Endothelial cell (in vitro differentiated cells): ENCODE measurements at places on chromosomes 16 and 17.

- no peak for DNase-seq
Observed at GRCh38 chr17:52106072-52106471, 52.4 kb downstream of the CA10 start.

GRCh38 chr16:88799569-88800276 is 3.9 kb upstream of the CDT1 start:
- DNase-seq = no peak

DNA sequence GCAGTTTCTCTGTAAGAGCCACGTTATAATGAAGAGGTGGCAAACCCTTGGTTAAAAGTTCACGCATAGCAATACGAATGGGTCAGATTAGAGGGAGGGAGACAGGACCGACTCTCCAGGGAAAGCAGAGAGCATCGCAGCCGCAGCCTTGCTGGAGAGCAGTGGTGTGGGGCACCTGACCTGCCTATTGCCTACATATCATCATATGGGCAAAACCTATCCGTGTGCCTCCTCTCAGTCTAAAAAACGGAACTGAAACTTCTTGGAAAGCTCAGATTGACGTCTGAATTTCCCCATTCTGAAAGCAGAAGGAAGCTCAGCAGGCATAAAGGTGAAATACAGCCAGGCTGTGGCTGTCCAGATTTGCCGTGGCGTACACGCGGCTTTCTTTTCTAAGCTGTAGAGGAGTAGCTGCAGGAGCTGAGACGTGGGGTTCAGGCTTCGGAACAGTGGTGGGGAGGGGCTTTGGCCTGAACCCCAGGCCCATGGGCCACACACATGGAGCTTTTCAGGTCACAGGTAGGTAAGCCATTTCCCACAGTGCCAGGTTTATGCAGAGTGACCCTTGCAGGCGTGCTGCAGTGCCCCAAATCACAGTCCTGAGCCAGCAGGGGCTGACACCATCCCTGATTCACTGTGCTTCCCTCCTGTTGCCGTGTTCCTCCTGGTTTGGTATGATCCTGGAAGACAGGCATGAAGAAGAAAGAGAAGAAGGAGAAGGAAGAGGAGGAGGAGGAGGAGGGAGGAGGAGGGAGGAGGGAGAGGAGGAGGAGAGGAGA is 41.6 kb upstream of the TNRC6C start:
- no peak for DNase-seq

DNA sequence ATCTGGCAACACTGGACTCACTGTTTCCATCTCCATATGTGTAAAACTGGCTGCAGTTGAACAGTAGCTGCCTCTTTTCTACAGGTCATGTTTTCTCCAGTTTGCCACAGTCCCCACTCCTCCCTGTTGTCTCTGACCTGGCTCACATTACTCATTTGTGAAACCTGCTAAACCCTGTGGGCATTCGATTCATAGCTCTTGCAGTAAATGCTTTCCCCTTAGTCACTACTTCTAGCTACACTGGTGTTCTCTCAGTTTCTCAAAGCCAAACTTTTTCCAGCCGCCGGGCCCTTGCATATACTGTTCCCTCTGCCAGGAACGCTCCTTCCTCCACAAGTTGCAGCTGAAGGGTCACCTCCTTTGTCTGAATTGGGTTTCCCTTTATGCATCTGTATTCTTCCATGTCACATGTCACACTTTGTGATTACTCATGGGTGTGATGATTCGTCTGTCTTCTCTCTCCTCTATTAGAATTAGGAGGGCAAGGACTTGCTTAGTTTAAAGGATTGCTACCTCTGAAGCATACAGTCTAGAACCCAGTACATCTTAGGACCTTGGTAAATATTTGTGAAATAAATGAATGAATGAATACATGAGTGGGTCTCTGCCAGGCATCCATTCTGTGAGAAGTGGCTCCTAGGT is 15.0 kb upstream of the MT4 start:
- no peak for DNase-seq

DNA sequence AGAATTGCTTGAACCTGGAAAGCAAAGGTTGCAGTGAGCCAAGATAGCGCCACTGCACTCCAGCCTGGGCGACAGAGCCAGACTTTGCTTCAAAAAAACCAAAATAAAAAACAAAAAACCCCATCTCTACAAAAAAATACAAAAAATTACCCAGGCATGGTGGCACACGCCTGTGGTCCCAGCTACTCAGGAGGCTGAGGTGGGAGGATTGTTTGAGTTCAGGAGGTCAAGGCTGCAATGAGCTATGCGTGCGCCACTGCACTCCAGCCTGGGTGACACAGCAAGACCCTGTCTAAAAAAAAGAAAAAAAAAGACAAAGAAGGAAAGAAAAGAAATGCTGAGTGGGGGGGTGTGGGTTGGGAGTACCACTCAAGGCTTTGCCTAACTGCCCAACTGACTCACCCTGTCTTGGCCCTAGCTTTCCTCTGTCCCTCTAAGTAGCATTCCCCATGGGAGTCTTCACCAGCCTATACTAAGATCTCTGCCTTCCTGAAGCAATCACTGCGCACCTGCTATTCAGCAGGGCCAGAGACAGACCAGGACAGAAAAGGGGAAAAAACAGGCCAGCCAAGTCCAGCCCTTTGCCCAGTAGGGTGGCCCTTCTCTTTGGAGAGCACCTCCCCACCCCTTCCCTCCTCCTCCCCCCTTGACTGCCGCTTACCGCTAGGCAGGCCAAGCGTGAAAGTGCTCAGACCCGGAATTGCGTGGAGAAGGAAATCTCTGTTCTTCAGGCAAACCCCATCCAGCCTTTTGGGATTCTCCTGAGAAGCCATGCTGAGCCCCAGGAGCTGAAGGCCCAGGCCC is 45.8 kb downstream of the RTN4RL1 start:
- DNase-seq = no peak

DNA sequence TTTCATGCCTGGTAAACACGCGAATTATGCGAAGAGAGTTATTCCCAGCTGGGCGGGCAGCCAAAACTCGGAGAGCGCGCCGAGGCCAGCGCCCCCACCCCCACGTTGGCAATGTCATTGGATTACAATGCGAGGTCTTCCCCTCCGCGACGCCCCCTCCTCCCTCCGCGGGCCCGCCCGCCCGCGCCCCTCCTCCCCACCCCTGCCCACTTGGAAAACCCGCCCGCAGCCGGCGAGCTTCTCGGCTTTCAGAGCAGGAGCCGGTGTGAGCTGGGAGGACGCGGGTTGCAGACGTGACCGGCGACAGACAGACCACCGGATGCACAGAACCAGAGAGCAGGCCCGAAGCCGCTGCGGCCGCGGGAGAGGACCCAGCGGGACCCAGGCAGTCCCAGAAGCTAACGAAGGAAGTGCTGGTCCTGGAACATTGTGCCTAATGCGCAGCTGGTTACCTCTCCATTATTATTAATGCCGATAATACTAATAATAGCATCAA is 4.0 kb downstream of the NOG start:
- peak; percentile 34 for DNase-seq

DNA sequence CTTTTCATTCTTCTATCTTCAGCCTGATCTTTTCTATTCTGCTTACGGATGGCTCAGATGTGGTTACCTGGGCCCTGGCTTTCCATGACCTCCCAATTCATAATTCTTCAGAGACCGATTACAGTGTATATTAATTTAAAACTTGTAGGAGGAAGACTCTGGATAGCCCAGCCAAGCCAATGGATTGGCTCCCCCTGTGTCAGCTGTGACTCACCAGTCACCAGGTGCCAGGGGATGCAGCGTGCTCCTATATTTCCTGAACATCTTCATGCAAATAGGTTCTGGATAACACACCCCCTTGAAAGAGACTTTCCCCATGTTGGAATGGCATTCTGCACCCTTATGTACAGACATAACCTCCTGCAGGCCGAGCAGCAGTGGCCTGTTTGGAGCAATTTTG is 208.3 kb upstream of the WSCD1 start:
- no peak for DNase-seq

DNA sequence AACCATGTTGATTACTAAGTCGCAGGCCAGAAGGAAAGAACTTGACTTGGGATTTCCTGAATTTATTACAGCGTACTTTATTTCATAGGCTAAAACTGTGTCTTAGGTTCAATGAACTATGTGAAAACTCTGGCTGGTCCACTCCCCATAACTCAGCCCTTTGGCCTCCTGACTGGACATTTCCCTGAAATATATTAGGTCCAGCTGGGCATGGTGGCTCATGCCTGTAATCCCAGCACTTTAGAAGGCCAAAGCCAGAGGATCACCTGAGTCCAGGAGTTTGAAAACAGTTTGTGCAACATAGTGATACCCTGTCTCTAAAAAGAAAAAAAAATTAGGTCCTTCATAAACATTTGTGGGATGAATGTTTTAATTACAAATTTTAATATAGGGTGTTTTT is 97.0 kb downstream of the CYLD start:
- DNase-seq = no peak

- DNase-seq = no peak
Observed at GRCh38 chr17:81460856-81461460, 51.6 kb downstream of the ACTG1 start.

DNA sequence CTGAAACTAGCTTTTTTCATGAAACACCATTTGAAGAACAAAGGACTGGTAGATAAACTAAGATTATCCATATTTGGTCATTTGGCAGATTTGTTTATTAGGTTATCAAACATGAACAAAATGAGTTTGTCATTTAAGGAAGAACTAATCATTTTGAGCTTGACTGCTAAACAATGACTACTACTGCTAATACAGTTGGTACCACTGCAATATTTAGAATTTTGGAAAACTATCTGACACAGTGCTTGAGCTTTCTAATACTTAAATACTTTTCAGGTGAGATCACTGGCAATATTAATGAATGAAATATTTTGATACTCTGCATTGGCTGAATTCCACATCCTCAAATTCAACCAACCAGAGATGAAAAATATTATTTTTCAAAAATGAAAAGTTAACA is 47.2 kb downstream of the MED13 start:
- DNase-seq = no peak

DNA sequence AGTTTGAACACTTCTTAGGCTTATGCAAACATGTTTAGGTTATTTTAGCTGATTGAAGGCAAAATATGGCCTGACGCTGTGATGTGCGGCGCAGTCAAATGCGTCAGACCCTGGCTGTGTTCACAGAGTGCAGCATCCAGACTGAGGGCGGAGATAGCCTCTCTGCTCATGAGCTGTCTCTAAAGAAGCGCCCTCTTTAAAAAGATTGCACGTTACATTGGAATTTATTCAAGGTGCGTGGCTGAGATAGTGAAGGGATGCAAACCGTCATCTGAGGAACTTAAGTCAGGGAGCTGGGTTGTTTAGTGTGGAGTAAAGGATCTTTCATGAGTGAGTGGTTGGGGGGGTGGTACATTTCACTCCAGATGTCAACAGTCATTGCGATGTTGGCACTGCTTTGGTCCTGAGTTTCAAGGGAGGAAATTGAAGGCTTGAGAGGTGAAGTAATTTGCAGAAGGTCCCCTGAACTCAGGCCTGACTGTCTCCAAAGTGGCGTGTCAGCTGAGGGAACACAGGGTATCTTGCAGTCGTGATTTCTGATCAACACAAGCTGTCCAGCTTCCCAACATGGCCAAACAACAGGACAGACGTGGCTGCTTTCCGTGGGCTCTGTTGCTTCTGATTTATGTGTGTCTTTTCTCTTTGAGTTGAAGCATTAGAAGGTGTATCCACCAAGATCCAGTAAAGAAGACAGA is 33.4 kb downstream of the RPTOR start:
- no peak for DNase-seq

- peak; percentile 65 for DNase-seq
Observed at GRCh38 chr17:49260011-49260816, 29.6 kb upstream of the PHOSPHO1 start.
